ENCODE measurements at places on chromosomes 6 and 20. TPM values are rescaled to one million over a fixed set of nuclear protein-coding genes. Genes with fewer than 3 reads are reported as not detected.
A peak's percentile ranks its signal among the peaks of the same experiment; 100 is the strongest.

- no peak overlapping the region for H3K27ac ChIP-seq
- H3K4me1 ChIP-seq = peaks cover 22% of the 10 kb centered on the region
- H3K4me3 ChIP-seq = no peak overlapping the region
Observed at GRCh38 chr20:20192366-20192765, 140.0 kb downstream of the CFAP61 start.

DNA sequence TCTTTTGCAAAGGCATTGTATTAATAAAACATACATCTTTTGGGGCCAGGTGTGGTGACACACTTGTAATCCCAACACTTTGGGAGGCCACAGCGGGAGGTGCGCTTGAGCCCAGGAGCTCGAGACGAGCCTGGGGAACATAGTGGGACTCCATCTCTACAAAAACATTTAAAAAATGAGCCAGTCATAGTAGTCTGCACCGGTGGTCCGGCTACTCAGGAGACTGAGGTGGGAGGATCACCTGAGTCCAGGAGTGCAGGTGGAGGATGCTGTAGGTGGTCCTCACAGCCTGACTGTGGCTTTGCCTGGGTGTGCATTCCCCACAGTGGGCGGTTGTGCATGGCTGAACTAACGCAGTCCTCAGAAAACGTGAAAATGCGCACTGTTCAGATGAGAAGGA lies 162.5 kb downstream of the DLL1 start:
- H3K27ac ChIP-seq = no peak overlapping the region
- H3K4me3 ChIP-seq = no peak overlapping the region
- peaks cover 17% of the 10 kb centered on the region for H3K27me3 ChIP-seq
- no peak for DNase-seq
- H3K36me3 ChIP-seq = no peaks in the 10 kb centered on the region

The RRAGD gene
- 0.39 TPM for total RNA-seq

- H3K27ac ChIP-seq = peak overlapping the region; percentile 48
- H3K36me3 ChIP-seq = peaks cover 21% of the 10 kb centered on the region
- H3K4me1 ChIP-seq = peaks cover 57% of the 10 kb centered on the region
- H3K4me3 ChIP-seq = no peak overlapping the region
Observed at GRCh38 chr20:37378785-37379598, 33.1 kb downstream of the SRC start.

DNA sequence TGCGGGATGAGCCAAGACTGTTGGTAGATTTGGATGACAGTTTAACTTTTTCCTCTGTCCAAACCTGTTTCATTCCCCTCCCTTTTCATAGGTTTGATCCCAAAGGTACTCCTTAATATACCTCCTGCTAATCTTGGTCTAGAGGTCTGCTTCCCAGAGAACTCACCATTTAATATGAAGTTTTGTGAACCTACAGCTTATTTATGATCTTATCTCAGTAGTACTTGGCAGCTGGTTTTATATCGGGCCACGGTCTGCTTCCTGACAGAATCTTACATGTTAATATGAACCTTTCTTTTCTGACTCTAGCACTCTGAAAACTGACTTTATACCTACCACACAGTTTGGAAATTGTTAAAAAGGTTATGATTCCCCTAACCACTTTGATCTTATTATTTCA lies 138.7 kb downstream of the MACROD2 start:
- no peaks in the 10 kb centered on the region for H3K4me1 ChIP-seq
- no peak overlapping the region for H3K4me3 ChIP-seq
- H3K27ac ChIP-seq = no peak overlapping the region
- DNase-seq = no peak
- no peaks in the 10 kb centered on the region for H3K36me3 ChIP-seq
- no peaks in the 10 kb centered on the region for H3K27me3 ChIP-seq

- no peaks in the 10 kb centered on the region for H3K27me3 ChIP-seq
- no peak overlapping the region for H3K4me3 ChIP-seq
- no peak overlapping the region for H3K27ac ChIP-seq
- peaks cover 63% of the 10 kb centered on the region for H3K4me1 ChIP-seq
- DNase-seq = peak; percentile 72
Observed at GRCh38 chr6:52515219-52515960, 61.5 kb downstream of the TRAM2 start.

GRCh38 chr6:150377211-150377781 lies 8.5 kb downstream of the IYD start:
- H3K36me3 ChIP-seq = no peaks in the 10 kb centered on the region
- peaks cover 15% of the 10 kb centered on the region for H3K4me1 ChIP-seq
- H3K27ac ChIP-seq = no peak overlapping the region
